Stimulated activated CD8-positive, alpha-beta memory T cell treated with anti-CD3 and anti-CD28 coated beads, Interleukin-4, amount 100 ng/mL, for 1 hour (primary cell): ENCODE measurements at places on chromosomes 4 and X.

DNA sequence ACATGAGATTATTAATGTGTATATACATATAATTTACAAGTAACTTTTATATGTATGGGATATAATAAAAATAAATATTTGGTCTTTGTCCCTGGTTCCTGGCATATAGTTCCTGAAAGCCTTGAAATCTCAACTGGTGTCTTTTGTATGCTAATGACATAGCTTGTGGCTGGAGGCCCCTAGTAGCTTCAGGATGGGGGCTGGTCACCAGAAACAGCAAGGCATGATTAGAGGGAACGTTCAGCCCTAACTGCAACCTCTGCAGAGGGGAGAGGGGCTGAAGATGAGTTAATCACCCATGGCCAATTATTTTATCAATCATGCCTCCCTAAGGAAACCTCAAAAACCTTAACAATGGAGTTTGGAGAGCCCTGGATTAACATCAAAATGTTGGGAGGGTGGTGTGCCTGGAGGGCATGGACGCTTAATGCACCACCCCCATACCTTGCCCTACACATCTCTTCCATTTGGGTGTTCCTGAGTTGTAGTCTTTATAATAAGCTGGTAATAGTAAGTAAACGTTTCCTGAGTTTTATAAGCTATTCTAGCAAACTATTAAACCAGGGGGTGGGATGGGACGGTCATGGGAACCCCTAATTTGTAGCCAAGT lies 21.3 kb downstream of the PIN4 start:
- DNase-seq: no peak

DNA sequence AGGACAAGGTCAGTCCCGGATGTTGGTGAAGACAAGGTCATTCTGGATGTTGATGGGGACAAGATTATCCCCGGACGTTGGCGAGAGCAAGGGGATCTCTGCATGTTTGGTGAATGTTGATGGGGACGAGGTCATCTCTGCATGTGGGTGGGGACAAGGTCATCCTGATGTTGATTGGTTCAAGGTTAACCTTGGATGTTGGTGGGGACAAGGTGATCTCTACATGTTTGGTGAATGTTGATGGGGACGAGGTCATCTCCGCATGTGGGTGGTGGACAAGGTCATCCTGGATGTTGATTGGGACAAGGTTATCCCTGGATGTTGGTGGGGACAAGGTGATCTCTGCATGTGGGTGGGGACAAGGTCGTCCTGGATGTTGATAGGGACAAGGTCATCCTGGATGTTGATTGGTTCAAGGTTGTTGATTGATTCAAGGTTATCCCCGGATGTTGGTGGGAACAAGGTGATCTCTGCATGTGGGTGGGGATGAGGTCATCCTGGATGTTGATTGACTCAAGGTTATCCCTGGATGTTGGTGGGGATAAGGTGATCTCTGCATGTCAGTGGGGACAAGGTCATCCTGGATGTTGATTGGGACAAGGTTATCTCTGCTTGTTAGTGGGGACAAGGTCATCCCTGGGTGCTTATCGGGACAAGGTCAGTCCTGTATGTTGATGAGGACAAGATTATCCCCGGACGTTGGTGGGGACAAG lies 28.8 kb upstream of the PLCXD1 start:
- no peak for DNase-seq

- no peak for DNase-seq
Measured at GRCh38 chr4:21543514-21543913, 405.1 kb downstream of the KCNIP4 start.

DNA sequence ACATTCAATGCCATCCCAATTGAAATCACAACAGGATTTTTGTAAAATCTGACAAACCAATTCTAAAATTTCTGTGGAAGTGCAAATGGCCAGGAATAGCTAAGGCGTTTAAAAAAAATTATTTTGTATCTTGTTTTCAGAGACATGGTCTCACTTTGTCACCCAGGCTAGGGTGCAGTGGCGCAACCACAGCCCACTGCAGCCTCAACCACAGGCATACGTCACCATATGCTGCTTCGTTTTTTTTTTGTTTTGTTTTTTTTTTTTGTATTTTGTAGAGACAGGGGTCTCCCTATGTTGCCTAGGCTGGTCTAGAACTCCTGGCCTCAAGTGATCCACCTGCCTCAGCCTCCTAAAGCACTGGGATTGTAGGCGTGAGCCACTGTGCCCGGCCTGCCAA lies 24.5 kb downstream of the ZNF41 start:
- no peak for DNase-seq

DNA sequence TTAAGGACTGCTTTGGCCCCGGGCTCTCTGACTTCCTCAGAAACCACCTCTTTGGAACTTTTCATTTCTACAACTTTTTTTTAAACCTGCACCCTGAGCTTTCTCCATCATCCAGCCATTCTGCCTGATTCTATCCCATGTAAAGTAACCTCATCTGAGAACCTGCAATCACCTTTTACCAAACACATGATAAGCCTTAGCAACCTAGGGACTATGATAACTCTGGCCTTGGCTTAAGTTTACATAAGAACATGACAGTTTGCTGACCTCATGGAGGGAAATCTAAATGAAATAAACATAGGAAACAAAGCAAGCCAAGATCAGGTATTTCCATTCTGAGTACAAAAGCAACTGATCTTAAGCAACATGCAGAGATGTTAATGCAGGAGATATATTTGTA lies 15.7 kb upstream of the TMEM150C start:
- no peak for DNase-seq

GRCh38 chr4:1777822-1778641 lies 15.1 kb upstream of the FGFR3 start:
- no peak for DNase-seq

DNA sequence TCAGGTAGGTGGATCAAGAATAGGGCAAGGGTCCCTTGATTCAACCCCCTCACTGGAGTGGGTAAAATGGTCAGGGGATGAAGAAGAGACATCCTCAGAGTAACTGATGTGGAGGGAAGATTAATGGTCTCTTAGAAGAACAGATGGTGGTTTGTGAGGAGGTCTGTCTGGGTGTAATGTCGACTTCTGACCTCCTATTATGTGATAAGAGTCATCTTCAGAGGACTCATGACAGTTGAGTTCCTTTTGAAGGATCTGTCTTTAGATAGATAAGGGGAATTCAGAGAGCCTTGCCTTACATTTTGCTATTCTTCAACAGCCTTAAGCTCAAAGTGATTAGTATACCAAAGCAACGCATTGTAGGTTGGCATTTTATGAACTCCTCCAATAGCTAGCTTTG lies 27.1 kb upstream of the MAGEA8 start:
- DNase-seq: no peak

DNA sequence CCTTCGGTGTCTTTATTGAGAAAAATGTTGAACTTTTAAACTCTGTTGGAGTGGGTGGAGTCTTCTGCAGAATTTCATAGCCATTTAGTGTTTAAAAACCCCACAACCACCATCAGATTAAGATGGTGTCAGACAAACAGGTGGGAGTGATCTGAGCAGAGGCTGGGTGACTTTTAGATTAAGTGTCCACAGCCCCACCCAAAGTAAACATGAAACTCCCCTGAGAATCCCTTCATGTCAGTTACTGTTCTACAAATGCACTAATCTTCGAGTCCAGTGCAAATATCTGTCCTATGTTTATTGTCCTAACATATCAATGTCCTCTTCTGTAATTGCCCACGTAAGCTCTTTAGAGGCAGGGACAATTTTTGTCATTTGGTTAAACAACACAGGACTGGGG lies 175.6 kb upstream of the RBPJ start:
- no peak for DNase-seq

DNA sequence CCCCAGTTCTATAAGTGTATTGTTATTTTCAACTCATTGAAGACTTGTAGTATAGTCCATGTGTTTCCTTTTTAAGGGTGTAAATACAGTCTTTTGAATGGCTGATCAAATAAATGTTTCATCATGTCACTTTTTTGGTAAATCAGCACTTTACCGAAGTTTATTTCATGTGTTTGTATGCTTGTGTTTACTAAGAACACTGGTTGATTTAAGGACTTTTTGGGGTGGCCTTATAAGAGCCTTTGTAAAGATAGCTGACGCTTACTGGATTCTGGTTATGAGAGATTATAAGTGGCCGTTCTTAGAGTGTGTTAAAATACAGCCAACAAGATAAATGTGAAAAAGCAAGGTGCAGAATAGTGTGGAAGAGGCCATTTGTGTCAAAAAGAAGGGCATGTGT lies 2.6 kb downstream of the UBE2K start:
- DNase-seq: no peak

- DNase-seq: no peak
Measured at GRCh38 chr4:38386005-38386551, 277.9 kb upstream of the KLF3 start.

- DNase-seq: no peak
Measured at GRCh38 chrX:56382278-56382677, 150.1 kb downstream of the KLF8 start.

DNA sequence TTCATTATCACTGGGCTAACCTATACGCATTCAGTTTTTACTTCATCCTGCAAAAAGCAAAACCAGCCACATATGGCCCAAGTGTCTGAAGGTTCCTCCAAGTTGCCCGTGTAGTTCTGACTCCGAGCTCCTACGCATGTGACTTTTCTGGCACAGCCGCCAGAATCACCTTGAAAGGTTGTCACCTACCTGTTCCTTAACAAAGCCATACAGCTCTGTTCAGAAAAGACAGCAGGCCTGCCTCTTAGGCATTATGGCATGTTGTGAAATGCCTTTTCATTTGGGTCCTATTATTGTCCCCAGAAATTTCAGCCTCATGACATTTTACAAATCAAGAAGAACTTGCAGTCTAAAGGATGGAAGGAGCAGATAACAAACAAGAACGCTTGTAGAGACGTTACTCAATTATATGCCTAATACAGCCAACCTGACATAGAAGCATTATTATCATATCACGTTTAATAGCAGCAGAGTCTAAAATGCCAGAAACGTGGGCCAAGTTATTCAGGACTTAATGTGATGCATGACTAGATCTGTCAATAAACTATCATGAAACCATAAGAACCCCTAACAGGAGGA lies 118.5 kb downstream of the RBM47 start:
- no peak for DNase-seq

- no peak for DNase-seq
Measured at GRCh38 chrX:15860921-15861320, 6.3 kb upstream of the AP1S2 start.

DNA sequence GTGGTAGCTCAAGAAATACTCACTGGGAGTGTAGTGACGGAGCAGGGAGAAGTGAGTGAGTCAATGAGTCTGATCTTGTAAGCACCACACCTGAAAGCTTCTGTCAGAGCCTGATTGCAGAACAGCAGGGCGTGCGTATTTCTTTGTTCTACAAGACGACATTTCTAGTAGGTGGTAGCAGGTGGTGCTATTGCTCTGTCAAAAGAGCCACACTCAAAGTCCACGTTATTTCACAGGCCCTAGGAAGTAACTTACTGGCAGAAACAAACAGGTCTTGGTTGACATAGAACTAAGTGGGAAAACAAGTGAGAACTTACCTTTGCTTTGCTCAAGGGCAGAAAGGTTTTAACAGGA lies 46.4 kb upstream of the SPRY1 start:
- DNase-seq: no peak

GRCh38 chr4:10115271-10115796 lies 1.3 kb downstream of the WDR1 start:
- no peak for DNase-seq

GRCh38 chrX:149877636-149878035 lies 3.3 kb upstream of the MAGEA8 start:
- no peak for DNase-seq

DNA sequence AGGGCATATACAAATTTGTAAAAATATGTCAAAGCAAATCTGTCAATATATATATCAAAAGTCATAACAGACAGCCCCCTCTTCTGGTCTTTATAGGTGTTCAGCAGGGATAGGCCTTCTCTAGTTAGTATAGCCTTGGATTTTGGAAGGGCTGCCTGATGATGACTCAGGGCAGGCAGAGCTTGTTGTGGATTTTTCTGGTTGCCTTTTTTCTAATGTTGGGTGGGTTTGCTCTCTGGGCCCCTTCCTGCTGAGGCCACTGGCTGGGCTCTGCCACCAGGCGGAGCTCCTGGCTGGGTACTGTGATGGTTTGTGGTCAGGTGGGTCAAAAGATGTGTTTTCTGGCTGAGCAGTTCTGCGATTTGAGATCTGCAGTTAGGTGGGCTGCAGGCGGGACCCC lies 294.2 kb downstream of the GRIA2 start:
- no peak for DNase-seq

- DNase-seq: no peak
Measured at GRCh38 chrX:129983575-129984110, 1.2 kb downstream of the BCORL1 start.

DNA sequence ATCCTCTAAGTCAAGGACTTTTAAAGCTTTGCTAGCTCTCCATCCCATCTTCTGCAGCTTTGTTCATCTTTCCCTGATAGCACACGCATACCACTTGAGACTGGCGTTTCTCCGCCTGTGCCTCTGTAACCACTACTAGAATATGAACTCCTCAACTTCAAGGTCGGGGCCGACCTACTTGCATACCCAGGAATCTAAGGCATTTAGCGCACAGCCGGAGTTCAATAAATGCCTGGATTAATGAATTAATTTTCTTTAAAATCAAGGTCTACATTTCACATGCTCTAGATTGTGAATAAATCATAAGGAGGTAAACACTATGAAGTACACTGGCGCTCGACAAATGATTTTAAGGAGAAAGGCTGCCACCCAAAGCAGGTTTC lies 89.3 kb downstream of the HNRNPD start:
- DNase-seq: no peak

- no peak for DNase-seq
Measured at GRCh38 chr4:9835430-9835829, 54.0 kb downstream of the DRD5 start.

- DNase-seq: no peak
Measured at GRCh38 chrX:140389331-140389730, 115.5 kb downstream of the SOX3 start.

GRCh38 chrX:69626129-69626528 lies 10.2 kb downstream of the EDA start:
- DNase-seq: no peak

DNA sequence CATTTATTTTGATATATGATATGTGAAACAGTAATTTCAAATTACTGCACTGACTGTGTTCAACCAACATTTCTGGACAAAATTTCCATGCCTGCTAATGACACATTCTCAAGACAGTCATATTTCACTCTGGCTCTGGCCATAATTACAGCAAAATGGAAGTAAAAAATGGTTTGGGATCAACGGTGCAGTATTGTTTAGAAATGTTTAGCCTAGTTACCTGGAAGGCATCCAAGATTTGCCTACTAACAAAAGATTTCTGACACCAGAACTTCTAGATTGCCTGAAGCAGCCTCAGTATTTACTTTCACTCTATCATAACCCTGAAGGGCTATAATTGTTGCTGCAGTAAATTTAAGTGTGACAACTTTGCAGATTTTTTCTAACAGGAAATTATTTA lies 416.3 kb downstream of the PCDH10 start:
- no peak for DNase-seq

GRCh38 chr4:4771160-4771559 lies 88.3 kb upstream of the MSX1 start:
- no peak for DNase-seq
